ENCODE measurements at places on chromosomes 2 and 18.

GRCh38 chr2:195612611-195613495 lies 44.2 kb upstream of the SLC39A10 start:
- DNase-seq = peak; percentile 60
- 0 out of 2 replicates have a peak overlapping the region, but pooled peaks have one; percentile 1 for H3K4me3 ChIP-seq
- 0 out of 2 replicates have a peak overlapping the region, but pooled peaks have one; percentile 1 for H3K27ac ChIP-seq
- peaks cover 22% of the 10 kb centered on the region for H3K4me1 ChIP-seq

GRCh38 chr2:71787476-71788185 lies 334.3 kb downstream of the DYSF start:
- H3K4me1 ChIP-seq = peaks cover 8% of the 10 kb centered on the region
- H3K36me3 ChIP-seq = no peaks in the 10 kb centered on the region
- no peaks in the 10 kb centered on the region for H3K27me3 ChIP-seq
- H3K4me3 ChIP-seq = no peak overlapping the region
- no peak overlapping the region for H3K27ac ChIP-seq

GRCh38 chr2:61100801-61101200 lies 35.1 kb downstream of the SANBR start:
- no peaks in the 10 kb centered on the region for H3K4me1 ChIP-seq
- H3K27me3 ChIP-seq = no peaks in the 10 kb centered on the region
- no peak for DNase-seq
- H3K4me3 ChIP-seq = no peak overlapping the region
- no peak overlapping the region for H3K27ac ChIP-seq

- peaks cover 7% of the 10 kb centered on the region for H3K4me1 ChIP-seq
- DNase-seq = peak; percentile 14
- no peaks in the 10 kb centered on the region for H3K27me3 ChIP-seq
- no peak overlapping the region for H3K4me3 ChIP-seq
Observed at GRCh38 chr2:208013285-208014178, 11.8 kb downstream of the PLEKHM3 start.

DNA sequence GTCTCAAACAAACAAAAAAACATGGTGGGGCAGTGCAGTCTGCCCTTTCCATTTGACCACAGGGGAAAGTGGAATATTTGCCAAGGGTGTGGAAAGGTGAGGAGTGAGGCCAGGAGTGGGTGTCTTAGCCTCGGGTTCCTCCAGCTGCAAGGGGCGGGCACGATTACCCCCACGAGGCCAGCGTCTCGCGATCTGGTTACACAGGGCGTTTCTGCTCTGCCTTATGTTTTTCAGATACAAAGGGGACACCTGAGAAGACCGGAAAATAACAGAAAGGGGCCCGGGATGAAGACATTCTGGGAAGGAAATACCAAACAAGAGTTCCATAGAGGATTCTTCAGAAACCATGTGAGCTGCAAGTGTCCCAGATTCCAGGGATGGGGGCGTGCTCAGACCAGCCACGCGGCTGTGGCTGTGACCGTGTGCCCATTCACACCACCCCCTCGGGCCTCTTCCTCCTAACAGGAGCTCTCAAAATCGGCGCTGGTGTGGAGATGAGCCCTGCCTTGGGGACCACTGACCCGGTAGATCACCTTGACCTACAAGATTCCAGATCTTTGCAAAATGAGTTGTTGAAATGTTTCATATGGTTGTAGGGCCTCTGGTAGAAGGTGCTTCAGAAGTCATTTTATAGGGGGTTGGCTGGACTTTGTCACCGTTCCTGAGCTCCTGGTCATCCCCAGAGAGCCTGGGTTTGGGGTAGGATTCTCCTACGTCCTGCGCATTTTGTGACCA lies 34.2 kb downstream of the FAM178B start:
- no peaks in the 10 kb centered on the region for H3K4me1 ChIP-seq
- no peaks in the 10 kb centered on the region for H3K36me3 ChIP-seq
- no peak for DNase-seq
- H3K27ac ChIP-seq = no peak overlapping the region
- H3K4me3 ChIP-seq = no peak overlapping the region

DNA sequence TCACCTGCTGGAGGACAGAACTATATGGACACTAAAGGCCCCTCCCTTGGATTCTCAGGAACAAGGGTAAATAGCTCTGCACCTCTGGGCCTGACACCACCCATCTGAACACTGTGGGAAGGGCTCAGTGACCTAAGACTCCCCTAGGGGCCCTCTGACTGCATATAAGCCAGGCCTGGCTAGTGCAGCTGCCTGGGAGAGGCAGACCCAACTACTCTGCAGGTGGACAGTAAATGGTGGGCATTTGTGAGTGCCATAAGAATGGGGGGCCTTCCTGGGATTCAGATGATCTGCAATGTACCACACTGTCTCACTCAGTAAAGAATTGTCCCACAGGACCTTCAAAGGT lies 11.2 kb upstream of the WIPF1 start:
- H3K4me1 ChIP-seq = no peaks in the 10 kb centered on the region
- H3K36me3 ChIP-seq = no peaks in the 10 kb centered on the region
- no peak overlapping the region for H3K4me3 ChIP-seq
- DNase-seq = no peak

GRCh38 chr2:177352441-177353186 lies 40.0 kb upstream of the AGPS start:
- H3K27me3 ChIP-seq = no peaks in the 10 kb centered on the region
- no peak overlapping the region for H3K4me3 ChIP-seq
- H3K4me1 ChIP-seq = no peaks in the 10 kb centered on the region
- H3K27ac ChIP-seq = no peak overlapping the region
- H3K36me3 ChIP-seq = no peaks in the 10 kb centered on the region
- DNase-seq = no peak

DNA sequence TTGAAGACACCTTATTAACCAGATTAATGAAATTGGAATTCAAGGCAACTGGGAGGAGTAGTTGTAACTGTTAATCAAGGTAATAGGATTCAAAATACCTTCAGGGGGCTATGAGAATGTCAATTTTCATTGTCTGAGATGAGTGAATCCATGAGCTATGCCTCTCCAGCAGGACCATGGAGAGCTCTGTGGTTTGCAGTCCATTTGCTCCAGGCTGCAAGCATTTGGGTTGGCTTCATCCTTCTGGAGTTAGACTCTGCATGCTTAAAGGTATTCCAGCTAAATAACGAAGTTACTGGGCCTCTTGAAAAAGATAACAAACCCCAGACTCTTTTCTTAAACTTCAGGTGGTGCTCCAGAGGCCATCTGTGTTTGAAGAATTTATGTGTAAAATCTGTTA lies 207.1 kb upstream of the SLC8A1 start:
- H3K27ac ChIP-seq = no peak overlapping the region
- no peaks in the 10 kb centered on the region for H3K36me3 ChIP-seq
- H3K4me3 ChIP-seq = no peak overlapping the region

- no peak for DNase-seq
- H3K36me3 ChIP-seq = no peaks in the 10 kb centered on the region
- H3K27ac ChIP-seq = no peak overlapping the region
Observed at GRCh38 chr2:239537633-239538356, 137.0 kb upstream of the HDAC4 start.

- peaks cover 8% of the 10 kb centered on the region for H3K4me1 ChIP-seq
- DNase-seq = no peak
- no peak overlapping the region for H3K4me3 ChIP-seq
- no peaks in the 10 kb centered on the region for H3K27me3 ChIP-seq
Observed at GRCh38 chr2:168002021-168002553, 245.3 kb downstream of the STK39 start.

DNA sequence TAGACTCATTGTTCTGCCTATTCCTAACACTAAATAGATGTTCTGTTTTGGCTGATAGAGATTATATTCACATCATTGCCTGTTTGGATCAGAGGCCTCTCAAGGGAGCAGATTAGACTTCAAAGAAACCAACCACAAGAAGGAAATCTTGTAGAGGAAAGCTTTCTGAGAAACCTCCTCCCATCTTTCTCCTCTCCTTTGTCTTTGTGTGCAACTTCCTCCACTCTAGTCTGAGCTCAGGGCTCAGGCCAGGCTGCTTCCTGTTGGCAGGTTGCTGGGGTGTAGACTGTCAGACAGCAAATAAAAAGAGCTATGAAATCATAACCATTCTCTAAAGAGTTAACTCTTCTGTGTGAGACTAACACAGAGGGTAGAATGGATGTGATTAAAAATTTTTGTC lies 113.0 kb downstream of the TGFA start:
- no peaks in the 10 kb centered on the region for H3K27me3 ChIP-seq
- no peak overlapping the region for H3K4me3 ChIP-seq

DNA sequence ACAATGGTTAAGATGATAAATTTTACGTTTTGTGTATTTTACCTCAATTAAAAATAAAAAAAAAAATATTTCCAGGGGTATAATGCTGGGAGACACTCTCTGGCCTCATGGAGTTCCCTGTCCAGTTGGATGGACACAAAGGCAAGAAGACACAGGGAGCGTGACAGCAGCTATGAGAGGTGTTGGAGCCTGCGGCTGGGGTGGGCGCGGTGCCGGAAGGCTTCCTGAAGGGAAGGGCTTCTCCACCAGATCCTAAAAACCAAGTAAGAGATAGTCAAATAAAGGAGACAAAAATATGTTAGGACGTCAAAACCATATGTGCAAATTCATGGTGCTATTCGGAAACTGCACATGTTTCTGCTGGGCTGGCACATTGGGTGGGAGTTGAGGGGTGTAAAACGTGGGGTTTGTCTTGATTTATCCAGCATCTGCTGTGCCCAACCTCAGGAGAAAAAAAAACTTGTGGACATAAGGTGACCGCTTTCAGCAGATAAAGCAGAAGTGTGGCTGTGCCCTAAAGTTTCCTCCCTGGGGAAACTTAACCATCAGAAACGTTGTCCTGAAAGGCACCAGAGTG lies 467.6 kb downstream of the RNF144A start:
- no peaks in the 10 kb centered on the region for H3K4me1 ChIP-seq
- DNase-seq = no peak
- no peaks in the 10 kb centered on the region for H3K36me3 ChIP-seq
- no peak overlapping the region for H3K4me3 ChIP-seq

DNA sequence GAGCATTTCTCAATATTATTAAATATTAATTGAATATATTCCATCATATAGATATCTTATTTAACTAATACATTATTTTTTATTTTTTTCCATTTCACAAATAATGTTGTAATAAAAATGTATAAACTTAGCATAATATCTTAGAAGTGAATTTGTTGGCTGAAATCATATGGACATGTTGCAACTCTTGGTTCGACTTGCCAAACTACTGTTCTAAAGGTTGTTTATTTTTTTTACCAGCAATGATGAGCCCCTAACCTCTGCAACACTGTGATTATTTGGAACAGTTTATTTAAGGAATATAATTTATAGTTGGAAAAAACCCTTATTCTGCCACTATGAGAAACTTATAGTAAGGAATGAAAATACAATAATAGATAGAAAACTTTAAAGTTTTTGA lies 8.8 kb upstream of the NAB1 start:
- no peaks in the 10 kb centered on the region for H3K36me3 ChIP-seq
- H3K27me3 ChIP-seq = no peaks in the 10 kb centered on the region
- H3K4me1 ChIP-seq = peaks cover 20% of the 10 kb centered on the region
- no peak overlapping the region for H3K4me3 ChIP-seq

- no peak for DNase-seq
- H3K27ac ChIP-seq = no peak overlapping the region
- H3K27me3 ChIP-seq = no peaks in the 10 kb centered on the region
Observed at GRCh38 chr18:10051877-10052631, 138.2 kb downstream of the VAPA start.

GRCh38 chr2:70214953-70215549 lies 24.2 kb upstream of the C2orf42 start:
- no peak for DNase-seq
- no peaks in the 10 kb centered on the region for H3K27me3 ChIP-seq
- H3K36me3 ChIP-seq = peaks cover 82% of the 10 kb centered on the region
- no peak overlapping the region for H3K4me3 ChIP-seq
- H3K4me1 ChIP-seq = no peaks in the 10 kb centered on the region

GRCh38 chr2:123890148-123890547 lies 134.9 kb upstream of the CNTNAP5 start:
- peak; percentile 3 for DNase-seq
- H3K36me3 ChIP-seq = no peaks in the 10 kb centered on the region
- no peaks in the 10 kb centered on the region for H3K4me1 ChIP-seq
- H3K27me3 ChIP-seq = no peaks in the 10 kb centered on the region
- no peak overlapping the region for H3K4me3 ChIP-seq

GRCh38 chr2:156666130-156666785 lies 230.1 kb downstream of the GPD2 start:
- H3K4me1 ChIP-seq = no peaks in the 10 kb centered on the region
- H3K27me3 ChIP-seq = no peaks in the 10 kb centered on the region
- H3K27ac ChIP-seq = no peak overlapping the region

DNA sequence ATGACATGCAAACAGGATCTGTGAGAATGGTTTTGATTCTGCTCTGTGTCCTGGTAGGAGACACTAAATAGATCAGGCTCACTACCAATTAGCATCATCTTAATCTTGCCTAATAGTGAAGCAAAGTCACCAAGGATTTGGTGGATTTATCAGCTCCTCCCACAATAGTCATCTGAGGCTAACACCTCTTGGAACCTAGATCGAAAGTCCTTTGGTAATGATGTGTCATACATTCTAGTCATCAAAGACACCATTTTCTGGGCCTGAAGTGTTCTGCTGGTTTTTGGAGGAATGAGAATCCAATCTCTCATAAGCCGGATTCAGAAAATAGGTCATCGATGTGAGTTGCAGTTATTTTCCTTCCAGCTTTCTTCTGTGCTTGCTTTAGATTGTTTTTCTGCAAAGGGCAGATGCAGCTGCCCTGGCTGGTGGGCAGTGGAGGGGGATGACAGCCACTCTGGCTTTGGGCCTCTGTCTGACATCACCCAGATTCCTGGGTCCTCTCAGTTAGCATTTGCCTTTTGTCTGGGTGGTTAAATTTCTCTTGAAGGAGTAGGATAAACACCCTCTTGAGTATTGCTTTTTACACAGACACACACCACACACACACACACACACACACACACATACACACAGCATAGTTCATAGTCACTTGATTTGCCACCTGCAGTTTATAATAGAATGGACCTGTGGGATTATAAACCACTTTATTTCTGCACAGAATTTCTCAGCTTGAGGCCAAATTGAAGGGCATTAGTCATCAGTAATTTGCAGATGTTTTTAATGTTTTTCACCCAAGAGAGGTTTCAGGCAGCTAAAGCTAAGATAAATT lies at the start of gene MYO3B:
TSS of gene MYO3B (plus strand) at position 198 of the 832 bp plus-strand sequence. CDS start at position 339, 141 bp downstream.
- no peaks in the 10 kb centered on the region for H3K27me3 ChIP-seq
- H3K4me3 ChIP-seq = no peak within 1 kb of the TSS
- H3K4me1 ChIP-seq = no peaks in the 10 kb centered on the region
- no peak for DNase-seq
- no peaks in the 10 kb centered on the region for H3K36me3 ChIP-seq

- 0 out of 2 replicates have a peak, but pooled peaks cover 3% of the 10 kb centered on the region for H3K4me1 ChIP-seq
- H3K27ac ChIP-seq = no peak overlapping the region
- no peaks in the 10 kb centered on the region for H3K36me3 ChIP-seq
- H3K4me3 ChIP-seq = no peak overlapping the region
- H3K27me3 ChIP-seq = no peaks in the 10 kb centered on the region
- peak; percentile 12 for DNase-seq
Observed at GRCh38 chr18:57915248-57915647, 112.1 kb upstream of the ATP8B1 start.

DNA sequence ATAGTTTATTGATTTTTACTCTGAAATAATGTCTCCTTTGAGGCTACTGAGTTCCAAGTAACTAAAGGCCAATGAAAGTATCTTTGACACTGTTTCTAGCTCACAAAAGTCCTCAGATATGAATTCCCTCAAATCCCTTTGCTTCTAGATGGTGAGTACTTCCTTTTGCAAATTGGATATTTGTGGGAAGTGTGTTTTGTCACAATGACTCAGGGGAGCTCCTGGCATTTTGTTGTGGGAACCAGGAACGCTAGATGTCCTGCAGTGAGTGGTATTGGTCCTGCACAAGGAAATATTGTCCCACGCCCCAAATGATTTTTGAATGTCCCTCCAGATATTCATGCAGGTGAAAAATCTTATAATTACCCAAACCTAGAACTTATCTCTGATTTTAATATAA lies 24.3 kb downstream of the TACR1 start:
- H3K36me3 ChIP-seq = no peaks in the 10 kb centered on the region
- H3K27me3 ChIP-seq = no peaks in the 10 kb centered on the region
- no peak for DNase-seq
- no peak overlapping the region for H3K4me3 ChIP-seq
- no peak overlapping the region for H3K27ac ChIP-seq
- H3K4me1 ChIP-seq = no peaks in the 10 kb centered on the region

Measured in SJCRH30 (cell line).